Neuronal stem cell (in vitro differentiated cells): ENCODE measurements at places on chromosomes 16 and 17.

- no peak overlapping the region for H3K27ac ChIP-seq
- peaks cover 42% of the 10 kb centered on the region for H3K36me3 ChIP-seq
- H3K4me1 ChIP-seq = no peaks in the 10 kb centered on the region
- no peaks in the 10 kb centered on the region for H3K27me3 ChIP-seq
- DNase-seq = no peak
These were observed 12.6 kb downstream of the UBN1 start for GRCh38 chr16:4859900-4860255.

DNA sequence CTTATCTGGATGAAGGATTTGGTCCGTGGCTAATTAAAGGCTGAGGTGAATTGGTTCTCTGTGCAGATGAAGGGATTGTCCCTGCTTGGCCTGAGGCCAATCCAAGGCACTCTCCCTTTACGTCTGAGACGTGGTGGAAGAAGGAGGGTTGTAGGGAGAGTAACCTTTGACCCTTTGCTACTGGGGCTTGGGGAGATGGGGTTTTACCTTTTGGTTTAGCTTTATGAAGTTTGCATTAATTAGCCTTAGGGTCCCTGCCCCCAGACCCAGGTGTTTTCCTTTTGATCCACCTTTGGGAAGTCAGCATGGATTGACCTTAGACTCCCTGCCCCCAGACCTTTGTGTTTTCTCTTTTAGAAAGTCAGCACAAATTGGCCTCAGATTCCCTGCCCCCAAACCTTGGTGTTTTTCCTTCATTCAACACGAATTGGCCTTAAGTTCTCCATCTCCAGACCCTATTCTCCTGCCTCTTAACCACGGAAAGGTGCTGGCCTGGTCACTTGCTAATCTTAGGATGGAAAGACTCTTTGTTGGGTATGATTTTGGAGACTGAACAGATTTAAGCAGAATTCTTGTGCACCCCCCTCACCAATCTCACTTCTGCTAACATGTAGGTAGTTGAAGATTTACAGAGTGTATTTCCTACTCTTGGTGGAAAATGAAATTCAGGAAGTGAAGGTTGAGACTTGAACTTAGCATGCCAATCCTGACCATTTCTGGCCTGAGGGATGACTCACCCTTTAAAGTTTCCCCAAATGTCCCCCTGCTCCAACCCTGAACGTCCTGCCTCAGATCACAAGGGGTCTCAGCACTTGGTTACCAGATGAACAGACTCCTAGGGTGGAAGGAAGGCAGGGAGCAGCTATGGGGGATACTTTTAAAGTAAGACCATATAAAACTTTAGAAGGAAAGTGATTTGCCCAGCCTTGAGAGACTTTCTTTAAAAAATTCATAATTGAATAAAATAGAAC, 23.1 kb upstream of the MMD start:
- no peaks in the 10 kb centered on the region for H3K4me1 ChIP-seq
- DNase-seq = no peak
- H3K27ac ChIP-seq = peak overlapping the region; percentile 37
- H3K4me3 ChIP-seq = no peak overlapping the region
- peaks cover 4% of the 10 kb centered on the region for H3K27me3 ChIP-seq

DNA sequence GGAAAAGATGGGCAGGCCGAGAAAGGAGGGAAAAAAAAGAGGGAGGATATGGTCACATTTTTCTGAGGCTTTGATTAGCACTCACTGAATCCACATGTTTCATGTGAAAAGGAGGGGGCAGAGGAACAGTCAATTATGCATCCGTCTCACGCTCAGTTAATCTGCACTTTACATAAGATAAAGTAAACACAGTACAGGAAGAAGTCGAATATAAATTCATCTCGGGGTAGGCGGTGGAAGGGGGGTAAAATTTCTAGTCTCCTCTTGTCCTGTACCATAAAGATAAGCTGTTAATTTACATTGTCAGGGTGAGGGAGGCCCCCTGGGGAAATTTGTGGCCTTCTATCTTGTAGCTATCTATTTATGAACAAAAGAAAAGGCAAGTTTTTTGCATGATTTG, 73.1 kb upstream of the CES5A start:
- no peak for DNase-seq
- H3K27ac ChIP-seq = no peak overlapping the region
- H3K36me3 ChIP-seq = no peaks in the 10 kb centered on the region
- no peak overlapping the region for H3K4me3 ChIP-seq
- H3K4me1 ChIP-seq = no peaks in the 10 kb centered on the region
- no peaks in the 10 kb centered on the region for H3K27me3 ChIP-seq

DNA sequence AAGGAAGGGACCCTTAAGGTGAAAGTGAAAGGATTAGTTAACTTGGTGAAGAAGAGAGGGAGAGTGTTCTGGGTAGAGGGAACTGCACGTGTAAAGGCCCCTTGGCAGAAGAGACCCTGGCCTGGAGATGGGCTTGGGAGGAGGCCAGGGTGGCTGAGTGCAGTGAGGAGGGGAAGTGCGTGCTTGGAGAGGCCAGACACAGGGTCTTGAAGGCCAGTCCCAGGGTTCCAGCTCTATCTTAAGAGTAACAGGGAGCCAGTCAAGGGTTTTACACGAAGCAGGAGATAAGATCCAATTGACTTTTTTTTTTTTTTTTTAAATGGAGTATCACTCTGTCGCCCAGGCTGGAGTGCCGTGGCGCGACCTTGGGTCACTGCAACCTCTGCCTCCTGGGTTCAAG, 15.2 kb upstream of the DOK4 start:
- H3K4me3 ChIP-seq = no peak overlapping the region
- no peaks in the 10 kb centered on the region for H3K36me3 ChIP-seq
- no peaks in the 10 kb centered on the region for H3K27me3 ChIP-seq
- no peak for DNase-seq

GRCh38 chr17:510226-510917, 157.8 kb upstream of the RPH3AL start:
- no peak overlapping the region for H3K27ac ChIP-seq
- no peaks in the 10 kb centered on the region for H3K27me3 ChIP-seq
- H3K4me3 ChIP-seq = no peak overlapping the region
- H3K4me1 ChIP-seq = no peaks in the 10 kb centered on the region
- no peak for DNase-seq

DNA sequence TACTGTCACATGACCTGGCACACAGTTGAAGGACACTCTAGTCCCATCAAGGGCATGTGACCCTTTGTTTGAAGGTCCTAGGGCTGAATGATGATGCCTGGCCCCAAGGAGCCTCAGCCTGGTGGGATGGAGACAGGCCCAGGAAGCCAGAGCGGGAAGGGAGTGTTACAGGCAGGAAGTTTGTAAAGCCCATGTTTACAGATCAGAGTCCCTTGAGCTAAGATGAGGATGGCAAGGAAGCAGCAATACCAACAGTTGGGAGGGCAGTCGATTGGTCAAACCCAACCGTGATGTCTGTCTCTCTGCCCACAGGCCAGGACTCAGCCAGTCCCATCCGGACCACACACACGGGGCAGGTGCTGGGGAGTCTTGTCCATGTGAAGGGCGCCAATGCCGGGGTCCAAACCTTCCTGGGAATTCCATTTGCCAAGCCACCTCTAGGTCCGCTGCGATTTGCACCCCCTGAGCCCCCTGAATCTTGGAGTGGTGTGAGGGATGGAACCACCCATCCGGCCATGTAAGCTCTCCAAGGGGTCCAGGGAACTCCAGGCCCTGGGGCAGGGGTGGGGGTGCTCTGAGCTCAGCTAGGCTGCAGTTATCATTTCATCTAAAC, 2.5 kb downstream of the CES2 start:
- H3K36me3 ChIP-seq = peaks cover 69% of the 10 kb centered on the region
- no peak overlapping the region for H3K27ac ChIP-seq
- H3K4me1 ChIP-seq = peaks cover 9% of the 10 kb centered on the region
- no peaks in the 10 kb centered on the region for H3K27me3 ChIP-seq
- DNase-seq = no peak

- H3K36me3 ChIP-seq = no peaks in the 10 kb centered on the region
- H3K4me3 ChIP-seq = no peak overlapping the region
- H3K27me3 ChIP-seq = no peaks in the 10 kb centered on the region
- no peak for DNase-seq
These were observed 5.7 kb downstream of the TK2 start for GRCh38 chr16:66544016-66544757.

- no peaks in the 10 kb centered on the region for H3K27me3 ChIP-seq
- no peak overlapping the region for H3K4me3 ChIP-seq
- DNase-seq = no peak
- no peaks in the 10 kb centered on the region for H3K4me1 ChIP-seq
- no peak overlapping the region for H3K27ac ChIP-seq
These were observed 3.0 kb upstream of the PIK3R6 start for GRCh38 chr17:8870406-8871040.

DNA sequence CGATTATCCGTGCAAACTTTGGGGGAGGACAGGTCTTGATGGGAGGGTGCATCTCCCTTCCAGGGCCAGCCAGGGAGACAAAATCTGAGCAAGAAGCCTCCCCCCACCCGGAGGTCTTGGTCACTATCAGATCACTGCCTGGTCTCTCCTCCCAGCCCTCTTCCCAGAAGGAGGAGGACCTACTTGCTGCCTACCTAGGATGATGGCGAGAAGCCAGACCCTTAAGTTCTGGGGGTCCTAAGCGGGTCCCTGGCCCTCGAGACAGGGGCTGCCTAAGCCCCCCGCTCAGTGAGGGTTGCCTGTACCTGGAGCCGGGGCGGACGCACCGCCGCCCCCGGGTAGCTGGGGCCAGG, 4.6 kb downstream of the TSPOAP1 start:
- H3K27ac ChIP-seq = no peak overlapping the region
- DNase-seq = no peak
- no peaks in the 10 kb centered on the region for H3K36me3 ChIP-seq
- no peaks in the 10 kb centered on the region for H3K27me3 ChIP-seq
- H3K4me1 ChIP-seq = peaks cover 10% of the 10 kb centered on the region

DNA sequence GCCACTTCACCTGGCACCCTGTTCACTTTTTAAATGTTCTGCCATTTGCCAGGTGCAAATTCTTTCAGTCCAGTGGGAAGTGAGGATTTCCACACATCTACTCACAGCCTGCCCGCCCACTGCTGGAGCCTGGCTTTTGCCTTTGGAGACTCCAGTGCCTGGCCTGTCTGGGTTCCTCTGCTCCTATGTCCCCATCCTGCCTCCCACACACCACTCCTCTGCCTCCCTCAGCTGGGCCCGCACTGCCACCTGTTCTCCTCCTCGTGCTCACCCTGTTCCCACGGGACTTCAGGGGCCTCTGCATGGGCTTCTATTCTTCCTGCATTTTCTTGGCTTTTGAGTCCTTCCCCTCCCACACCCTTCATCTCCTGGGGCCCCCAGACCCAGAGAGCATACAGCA, 7.9 kb upstream of the NDRG4 start:
- H3K4me3 ChIP-seq = no peak overlapping the region
- H3K4me1 ChIP-seq = peaks cover 44% of the 10 kb centered on the region
- peak overlapping the region; percentile 27 for H3K27ac ChIP-seq
- H3K27me3 ChIP-seq = no peaks in the 10 kb centered on the region
- no peaks in the 10 kb centered on the region for H3K36me3 ChIP-seq

GRCh38 chr16:50879873-50880695, 138.2 kb downstream of the CYLD start:
- peak overlapping the region; percentile 72 for H3K27ac ChIP-seq
- no peaks in the 10 kb centered on the region for H3K36me3 ChIP-seq
- H3K4me3 ChIP-seq = no peak overlapping the region

GRCh38 chr16:16982614-16983013, 488.1 kb downstream of the XYLT1 start:
- no peaks in the 10 kb centered on the region for H3K36me3 ChIP-seq
- no peaks in the 10 kb centered on the region for H3K4me1 ChIP-seq
- no peak overlapping the region for H3K27ac ChIP-seq
- no peaks in the 10 kb centered on the region for H3K27me3 ChIP-seq
- no peak overlapping the region for H3K4me3 ChIP-seq

GRCh38 chr17:76394166-76394565, 9.8 kb downstream of the SPHK1 start:
- no peak for DNase-seq
- H3K4me3 ChIP-seq = no peak overlapping the region
- H3K36me3 ChIP-seq = peaks cover 85% of the 10 kb centered on the region
- H3K27me3 ChIP-seq = no peaks in the 10 kb centered on the region
- H3K27ac ChIP-seq = no peak overlapping the region

DNA sequence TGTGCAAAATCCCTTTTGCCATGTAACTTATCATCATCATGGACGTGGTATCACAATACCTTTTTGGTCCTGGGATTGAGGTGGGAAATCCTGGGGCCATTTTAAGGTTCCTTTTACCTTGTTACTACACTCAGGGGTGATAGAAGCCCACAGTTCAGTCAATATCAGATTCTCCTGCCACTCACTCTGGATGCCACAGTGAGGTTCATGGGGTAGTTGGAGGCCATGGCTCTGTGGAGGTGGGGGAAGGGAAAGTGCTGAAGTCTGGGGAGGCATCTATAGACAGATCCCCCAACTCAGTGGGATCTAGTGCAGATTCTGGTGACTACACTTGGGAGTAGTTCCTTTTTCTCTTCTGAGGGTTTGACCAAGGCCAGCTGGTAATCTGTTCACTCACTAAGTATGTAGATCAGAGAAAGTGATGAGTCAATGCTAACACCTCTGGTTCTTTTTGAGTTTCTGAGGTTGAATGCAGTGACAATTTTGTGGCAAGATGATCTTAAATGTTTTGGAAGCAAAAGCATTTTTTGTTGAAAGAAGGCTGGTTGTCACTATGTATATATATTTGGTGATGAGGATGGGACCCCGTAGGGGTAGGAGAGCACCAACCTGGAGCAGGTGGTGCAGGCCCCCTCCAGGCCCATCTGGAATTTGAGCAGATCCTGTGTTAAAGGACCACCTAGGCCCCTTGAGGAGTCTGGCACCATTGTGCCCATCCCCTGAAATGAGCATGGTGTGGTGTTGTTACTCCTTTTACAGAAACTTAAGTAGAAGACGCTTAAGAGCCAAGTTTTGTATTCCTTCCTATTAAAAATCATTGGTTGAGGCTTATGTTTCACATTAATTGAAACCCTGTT, 18.8 kb upstream of the IRF8 start:
- H3K27ac ChIP-seq = no peak overlapping the region
- no peaks in the 10 kb centered on the region for H3K36me3 ChIP-seq
- H3K27me3 ChIP-seq = no peaks in the 10 kb centered on the region

- peaks cover 6% of the 10 kb centered on the region for H3K4me1 ChIP-seq
- no peak for DNase-seq
- H3K27ac ChIP-seq = no peak overlapping the region
- no peak overlapping the region for H3K4me3 ChIP-seq
- H3K36me3 ChIP-seq = peaks cover 2% of the 10 kb centered on the region
These were observed 41.4 kb upstream of the BHLHA9 start for GRCh38 chr17:1228781-1229348.

- no peaks in the 10 kb centered on the region for H3K27me3 ChIP-seq
- H3K4me1 ChIP-seq = peaks cover 6% of the 10 kb centered on the region
- no peaks in the 10 kb centered on the region for H3K36me3 ChIP-seq
- no peak for DNase-seq
- no peak overlapping the region for H3K27ac ChIP-seq
These were observed 167.7 kb upstream of the WSCD1 start for GRCh38 chr17:5902181-5903140.
